ENCODE measurements at places on chromosomes 1 and 21. TPM values are rescaled to one million over a fixed set of nuclear protein-coding genes. Genes with fewer than 3 reads are reported as not detected.

- DNase-seq: no peak
- no peaks in the 10 kb centered on the region for H3K36me3 ChIP-seq
- H3K4me3 ChIP-seq: no peak overlapping the region
- peaks cover 29% of the 10 kb centered on the region for H3K4me1 ChIP-seq
- H3K27ac ChIP-seq: no peak overlapping the region
Observed at GRCh38 chr1:34758751-34759150, 789 bp upstream of the GJB4 start.

GRCh38 chr1:42955311-42956063 lies 3.2 kb downstream of the SLC2A1 start:
- H3K27me3 ChIP-seq: no peaks in the 10 kb centered on the region
- H3K27ac ChIP-seq: peak overlapping the region; percentile 89
- peaks cover 68% of the 10 kb centered on the region for H3K4me1 ChIP-seq
- H3K4me3 ChIP-seq: peak overlapping the region; percentile 99
- H3K36me3 ChIP-seq: peaks cover 61% of the 10 kb centered on the region
- DNase-seq: no peak

The CHI3L1 gene
- total RNA-seq: 0.27 TPM

DNA sequence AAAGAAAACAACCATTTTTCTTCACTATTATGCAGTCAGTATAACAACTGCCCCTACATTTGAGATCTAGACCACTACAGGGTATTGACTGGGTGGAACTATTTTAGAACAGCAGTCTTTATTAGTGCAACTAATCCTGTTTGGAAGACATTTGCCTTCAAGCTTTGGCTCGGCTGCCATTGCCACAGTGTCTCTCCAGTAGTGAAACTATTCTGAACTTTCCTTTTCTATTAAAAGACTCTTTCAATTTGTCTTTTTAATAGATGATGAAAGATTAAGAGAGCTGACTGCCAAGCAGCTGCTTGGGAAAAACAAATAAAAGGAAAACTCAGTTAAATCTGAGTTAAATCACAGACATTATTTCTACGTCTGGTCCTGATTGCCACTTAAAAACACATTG lies 49.3 kb downstream of the LPGAT1 start:
- no peaks in the 10 kb centered on the region for H3K27me3 ChIP-seq
- H3K4me1 ChIP-seq: peaks cover 7% of the 10 kb centered on the region
- H3K27ac ChIP-seq: no peak overlapping the region
- H3K4me3 ChIP-seq: no peak overlapping the region
- no peaks in the 10 kb centered on the region for H3K36me3 ChIP-seq
- no peak for DNase-seq

The SEMA6C gene
- 16.3 TPM for total RNA-seq

The PROX1 gene
- 3.8 TPM for total RNA-seq

DNA sequence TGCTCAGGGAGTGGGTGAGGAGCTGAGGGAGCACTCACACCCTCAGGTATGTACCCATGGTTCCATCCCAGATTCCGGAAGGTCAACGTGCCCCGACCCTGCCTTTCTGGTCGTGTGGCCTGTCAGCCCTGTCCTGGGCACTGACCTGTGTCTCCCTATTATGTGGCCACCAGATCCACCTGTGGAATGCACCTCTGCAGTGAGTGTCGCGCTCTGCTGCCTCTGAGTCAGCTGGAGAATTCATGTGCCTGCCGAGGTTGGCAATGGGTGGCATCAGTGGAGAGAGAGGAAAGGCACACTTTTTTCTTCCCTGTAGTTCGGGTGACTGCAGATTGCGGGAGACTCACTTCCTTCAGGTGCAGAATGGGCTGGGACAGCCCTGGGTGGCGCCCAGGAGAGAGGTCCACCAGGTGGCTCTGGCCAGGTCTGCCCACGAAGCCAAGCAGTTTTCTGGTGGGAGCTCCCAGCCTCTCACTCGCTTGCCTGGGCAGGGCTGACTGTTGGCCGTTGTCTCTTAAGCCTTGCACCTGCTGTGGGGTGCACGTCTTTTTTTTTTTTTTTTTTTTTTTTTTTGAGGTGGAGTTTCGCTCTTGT lies 176.1 kb upstream of the TMEM51 start:
- no peak overlapping the region for H3K4me3 ChIP-seq
- no peak for DNase-seq
- peaks cover 12% of the 10 kb centered on the region for H3K4me1 ChIP-seq

DNA sequence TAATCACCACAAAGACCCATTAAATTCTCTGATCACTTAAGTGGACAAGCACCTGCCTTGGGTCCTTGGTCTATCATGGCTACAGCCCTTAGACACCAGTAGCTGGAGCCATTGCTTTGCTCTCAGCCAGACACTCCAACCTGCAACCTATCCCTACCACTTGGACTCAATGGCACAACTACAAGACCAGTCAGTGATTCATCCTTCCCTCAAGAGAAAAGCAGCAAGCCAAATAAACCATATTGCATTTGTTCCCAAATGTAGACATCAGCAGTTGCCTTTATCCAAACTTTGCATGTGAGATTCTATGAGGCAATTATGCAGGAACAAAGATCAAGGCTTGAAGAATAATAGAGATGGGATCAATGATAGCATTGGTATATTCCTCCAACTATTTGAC lies 263.4 kb downstream of the HHIPL2 start:
- H3K27ac ChIP-seq: no peak overlapping the region
- peaks cover 2% of the 10 kb centered on the region for H3K36me3 ChIP-seq
- peaks cover 7% of the 10 kb centered on the region for H3K4me1 ChIP-seq

- no peaks in the 10 kb centered on the region for H3K27me3 ChIP-seq
- H3K27ac ChIP-seq: no peak overlapping the region
- no peaks in the 10 kb centered on the region for H3K4me1 ChIP-seq
- no peak for DNase-seq
- no peak overlapping the region for H3K4me3 ChIP-seq
- no peaks in the 10 kb centered on the region for H3K36me3 ChIP-seq
Observed at GRCh38 chr1:169931795-169932231, 38.1 kb upstream of the SCYL3 start.

DNA sequence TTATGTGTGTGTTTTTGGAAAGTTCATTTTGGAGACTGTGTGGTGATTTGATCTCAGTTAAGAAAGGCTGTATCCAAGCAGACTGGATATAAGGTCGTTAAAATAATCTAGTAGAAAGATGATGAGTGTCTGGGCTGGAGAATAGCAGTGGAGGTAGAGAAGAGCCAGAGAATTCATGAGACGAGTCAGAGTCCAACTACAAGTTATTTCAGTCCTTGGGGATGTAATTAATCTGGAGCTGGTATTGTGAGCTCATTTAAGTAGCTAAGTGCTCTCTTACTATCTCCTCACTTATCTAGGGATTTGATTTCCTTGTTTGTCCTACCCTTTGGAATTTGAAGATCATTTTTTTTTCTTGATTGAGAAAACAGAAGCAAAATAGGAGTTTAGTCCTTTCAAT lies 1219.0 kb upstream of the ADGRL4 start:
- no peak overlapping the region for H3K4me3 ChIP-seq
- H3K4me1 ChIP-seq: peaks cover 5% of the 10 kb centered on the region
- H3K27me3 ChIP-seq: no peaks in the 10 kb centered on the region
- H3K27ac ChIP-seq: no peak overlapping the region
- no peak for DNase-seq

DNA sequence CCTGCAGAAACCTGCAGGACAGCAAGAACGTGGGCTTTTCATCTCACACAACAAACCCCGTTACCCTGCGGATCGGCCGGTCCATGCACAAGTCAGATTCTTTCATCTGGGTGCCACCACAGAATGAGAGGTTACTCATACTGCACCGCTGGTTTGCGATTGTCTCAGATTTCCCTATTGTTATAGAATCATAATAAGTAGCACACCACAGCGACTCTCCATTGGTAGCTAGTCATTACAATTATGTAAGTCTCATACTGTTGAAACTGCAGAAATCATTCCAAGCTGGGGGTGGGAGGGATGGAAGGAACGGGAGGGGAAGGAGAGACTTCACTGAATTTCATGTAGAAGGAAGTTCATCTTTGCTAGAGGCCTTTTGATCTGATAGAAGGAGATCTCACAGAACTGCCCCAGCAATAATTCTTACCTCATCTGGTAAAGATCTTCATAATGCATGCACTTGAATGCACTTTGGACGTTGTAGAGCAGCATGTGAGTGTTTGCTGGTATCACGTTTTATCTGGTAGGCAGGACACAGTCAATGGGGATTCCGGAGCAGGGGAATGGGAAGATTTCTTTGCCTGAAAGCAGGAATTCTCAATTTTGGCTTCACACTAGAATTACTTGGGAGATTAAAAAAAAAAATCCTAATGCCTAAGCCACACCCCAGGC lies 221.1 kb downstream of the KIF26B start:
- no peak for DNase-seq
- no peak overlapping the region for H3K4me3 ChIP-seq
- no peak overlapping the region for H3K27ac ChIP-seq
- peaks cover 12% of the 10 kb centered on the region for H3K36me3 ChIP-seq

DNA sequence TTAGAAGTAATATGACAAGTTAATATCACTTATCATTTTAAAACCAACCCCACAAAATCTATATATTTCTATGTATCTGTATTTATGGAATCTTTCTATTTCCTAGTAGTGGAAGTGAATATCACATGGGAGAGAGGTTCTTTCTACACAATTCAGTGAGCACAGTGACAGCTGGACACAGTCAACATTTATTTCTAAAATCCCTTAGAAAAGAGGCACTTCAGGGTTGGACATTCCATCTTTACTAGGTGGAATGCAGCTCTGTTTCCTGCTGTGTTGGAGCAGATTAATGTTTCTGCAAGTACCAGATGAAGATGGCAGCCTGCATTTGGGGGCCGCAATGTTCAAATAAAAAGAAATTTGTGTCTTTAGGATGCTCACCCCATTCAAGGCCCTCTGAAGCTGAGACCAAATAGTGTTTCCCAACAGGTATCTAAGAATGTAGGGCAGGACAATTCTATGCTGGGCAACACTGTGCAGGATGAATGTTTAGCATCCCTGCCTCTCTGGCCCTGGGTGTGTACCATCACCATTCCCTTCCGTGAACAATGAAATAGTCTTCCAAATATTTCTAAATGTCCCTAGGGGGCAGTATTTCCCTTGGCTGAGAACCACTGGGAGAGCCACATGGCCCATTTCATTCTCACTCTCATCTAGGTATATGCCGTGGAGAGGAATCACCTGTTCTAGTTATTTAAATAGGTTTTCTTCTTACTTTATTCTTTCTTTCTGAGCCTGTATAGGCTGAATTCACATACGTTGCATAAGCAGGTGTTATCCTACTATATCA lies 394.8 kb downstream of the PRDM2 start:
- no peak overlapping the region for H3K4me3 ChIP-seq
- no peak overlapping the region for H3K27ac ChIP-seq
- H3K27me3 ChIP-seq: peaks cover 8% of the 10 kb centered on the region
- peaks cover 11% of the 10 kb centered on the region for H3K36me3 ChIP-seq
- H3K4me1 ChIP-seq: peaks cover 16% of the 10 kb centered on the region

- no peaks in the 10 kb centered on the region for H3K27me3 ChIP-seq
- no peak for DNase-seq
- peaks cover 30% of the 10 kb centered on the region for H3K4me1 ChIP-seq
- no peak overlapping the region for H3K4me3 ChIP-seq
Observed at GRCh38 chr1:179090923-179091322, 9.1 kb downstream of the TOR3A start.

- no peaks in the 10 kb centered on the region for H3K36me3 ChIP-seq
- DNase-seq: no peak
- no peak overlapping the region for H3K27ac ChIP-seq
- H3K27me3 ChIP-seq: 0 out of 2 replicates have a peak, but pooled peaks cover 2% of the 10 kb centered on the region
- H3K4me1 ChIP-seq: peaks cover 11% of the 10 kb centered on the region
Observed at GRCh38 chr21:45352621-45353139, 52.3 kb upstream of the COL18A1 start.

The S100A16 gene
- 17.6 TPM for total RNA-seq

The TIAM1 gene
- 25.2 TPM for total RNA-seq

DNA sequence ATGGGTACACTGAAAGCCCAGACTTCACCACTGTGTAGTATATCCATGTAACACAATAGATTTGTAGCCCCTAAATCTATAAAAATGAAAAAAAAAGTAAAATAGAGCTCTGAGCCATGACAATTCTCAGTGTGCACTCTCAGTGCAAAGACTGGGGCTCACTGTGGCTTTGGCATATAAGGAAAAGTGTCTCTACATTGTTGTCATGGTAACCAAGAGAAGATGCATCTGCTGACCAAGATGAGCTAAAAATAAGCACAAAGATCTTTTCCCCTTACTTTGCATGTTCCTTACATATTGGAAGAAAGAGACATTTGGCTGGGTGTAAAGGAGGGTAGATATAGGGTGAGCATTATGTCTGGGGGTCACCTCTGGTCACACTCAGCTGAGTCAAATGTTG lies 12.0 kb downstream of the PGLYRP4 start:
- peaks cover under 1% of the 10 kb centered on the region for H3K36me3 ChIP-seq
- H3K4me1 ChIP-seq: no peaks in the 10 kb centered on the region
- no peak for DNase-seq
- no peak overlapping the region for H3K4me3 ChIP-seq
- peaks cover 15% of the 10 kb centered on the region for H3K27me3 ChIP-seq
- H3K27ac ChIP-seq: no peak overlapping the region

DNA sequence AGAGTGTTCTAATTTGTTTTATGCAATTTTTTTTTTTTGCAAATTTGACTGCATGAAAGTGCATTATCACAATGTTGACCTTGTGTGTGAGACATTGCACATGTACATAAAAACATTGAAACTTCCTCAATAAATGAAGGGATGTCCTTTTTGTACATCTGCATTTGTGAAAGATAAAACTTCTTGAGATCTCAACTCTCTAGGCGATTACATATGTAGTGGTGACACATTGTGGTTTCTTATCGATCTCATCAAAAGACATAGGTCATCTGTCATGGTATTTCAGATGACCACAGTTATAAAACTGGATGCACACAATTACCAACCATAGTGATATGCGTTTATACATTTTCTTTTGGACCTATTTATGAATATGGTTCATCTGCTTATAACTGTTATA lies 35.6 kb upstream of the C21orf91 start:
- peaks cover 3% of the 10 kb centered on the region for H3K36me3 ChIP-seq
- peaks cover 7% of the 10 kb centered on the region for H3K4me1 ChIP-seq
- H3K27me3 ChIP-seq: no peaks in the 10 kb centered on the region
- no peak for DNase-seq
- no peak overlapping the region for H3K4me3 ChIP-seq

The CFAP141 gene
- not detected for total RNA-seq

DNA sequence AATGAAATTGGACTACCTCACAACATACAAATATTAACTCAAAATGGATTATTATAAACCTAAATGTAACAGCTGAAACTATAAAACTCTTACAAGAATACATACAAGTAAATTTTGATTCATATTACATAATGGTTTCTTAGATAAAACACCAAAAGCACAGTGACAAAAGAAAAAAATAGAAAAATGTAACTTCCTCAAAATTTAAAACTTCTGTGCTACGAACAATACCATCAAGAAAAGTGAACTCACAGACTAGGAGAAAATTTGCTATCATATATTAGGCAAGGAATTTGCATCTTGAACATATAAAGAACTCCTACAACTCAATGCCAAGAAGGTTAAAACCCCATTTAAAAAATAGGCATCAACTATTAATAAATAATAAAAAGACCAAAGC lies 31.2 kb downstream of the ANGPTL3 start:
- no peak overlapping the region for H3K4me3 ChIP-seq
- no peaks in the 10 kb centered on the region for H3K27me3 ChIP-seq
- DNase-seq: no peak

GRCh38 chr1:225469051-225469450 lies 41.2 kb upstream of the LBR start:
- peaks cover 33% of the 10 kb centered on the region for H3K4me1 ChIP-seq
- H3K36me3 ChIP-seq: no peaks in the 10 kb centered on the region
- no peak overlapping the region for H3K4me3 ChIP-seq
- no peak overlapping the region for H3K27ac ChIP-seq
- H3K27me3 ChIP-seq: peaks cover 2% of the 10 kb centered on the region
